BJ (cell line): ENCODE measurements at places on chromosomes 3 and 15.
A peak's percentile ranks its signal among the peaks of the same experiment; 100 is the strongest.

DNA sequence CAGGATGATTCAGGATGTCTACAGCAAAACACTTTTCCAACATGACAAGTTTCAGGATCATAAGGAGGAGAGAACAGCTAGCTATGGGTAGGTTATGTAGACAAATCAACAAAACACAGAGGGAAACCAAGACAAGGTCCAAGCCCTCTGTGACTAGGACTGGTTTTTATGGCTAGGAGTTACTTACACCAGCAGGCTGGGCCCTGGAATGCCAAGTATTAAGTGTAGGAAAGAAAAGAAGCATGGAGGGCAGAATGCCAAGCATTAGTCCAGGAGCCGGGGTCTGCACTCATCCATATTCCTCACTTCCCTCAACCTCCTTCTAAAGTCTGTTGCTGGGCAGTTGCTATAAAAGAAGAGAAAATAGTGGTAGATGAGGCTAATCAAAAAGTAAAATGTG, 35.3 kb upstream of the PPP2R3A start:
- no peak for DNase-seq

DNA sequence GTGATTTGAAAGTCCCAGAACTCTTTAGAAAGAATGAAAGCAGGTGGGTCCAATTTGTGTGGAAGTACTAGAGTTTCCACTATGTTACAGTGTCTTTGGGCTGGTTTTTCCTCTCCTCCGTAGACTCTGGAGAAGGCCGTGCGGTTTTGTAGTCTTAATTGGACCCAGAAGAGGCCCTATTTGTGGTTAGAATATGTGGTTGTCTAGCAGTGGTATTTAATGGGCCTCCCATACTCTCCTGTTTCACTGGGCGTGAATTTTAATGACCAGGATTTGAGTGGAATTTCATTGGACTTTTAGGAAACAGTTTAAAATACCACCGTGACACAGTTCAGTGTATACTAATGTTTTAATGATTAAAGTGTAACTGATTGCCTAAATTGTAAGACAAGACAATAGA, 182.3 kb downstream of the BBX start:
- DNase-seq: peak; percentile 36

DNA sequence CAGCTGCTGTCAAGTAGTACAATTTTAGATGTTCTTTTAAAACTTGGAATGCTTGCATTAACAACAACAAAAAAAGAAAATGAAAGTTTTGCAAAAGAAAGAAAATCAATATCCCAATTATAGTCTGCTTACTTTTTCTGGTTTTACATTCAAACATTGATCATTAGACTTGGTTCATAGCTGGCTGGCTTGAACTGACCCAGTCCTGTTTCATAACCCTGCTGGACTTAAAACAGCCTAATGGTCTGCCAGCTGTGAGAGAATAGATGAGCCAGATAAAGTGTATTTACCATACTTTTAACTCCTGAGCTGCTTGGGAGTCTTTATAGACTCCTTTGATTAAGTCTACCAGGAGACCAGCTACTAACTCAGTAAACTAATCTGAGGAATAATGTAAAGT, 59.2 kb downstream of the PIAS1 start:
- DNase-seq: no peak

DNA sequence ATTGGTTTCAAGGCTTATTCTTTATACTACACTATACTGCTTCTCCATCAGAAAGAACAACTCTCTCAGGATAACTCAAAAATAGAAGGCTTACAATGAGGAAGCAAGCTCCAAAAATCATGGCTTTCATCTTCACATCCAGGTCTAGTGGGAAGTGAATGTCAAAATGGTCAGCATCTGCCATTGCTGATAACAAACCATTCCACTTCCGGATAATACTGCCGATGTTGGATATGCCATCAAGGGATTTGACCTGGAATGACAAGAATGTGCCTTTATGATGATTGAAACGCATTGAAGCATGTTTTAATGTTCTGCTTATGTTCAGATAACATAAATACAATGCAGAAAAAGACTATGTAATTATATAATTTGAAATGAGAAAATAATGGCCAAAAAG, 34.0 kb upstream of the PLOD2 start:
- DNase-seq: no peak

GRCh38 chr3:8891774-8892173, 71.5 kb downstream of the RAD18 start:
- DNase-seq: peak; percentile 67

DNA sequence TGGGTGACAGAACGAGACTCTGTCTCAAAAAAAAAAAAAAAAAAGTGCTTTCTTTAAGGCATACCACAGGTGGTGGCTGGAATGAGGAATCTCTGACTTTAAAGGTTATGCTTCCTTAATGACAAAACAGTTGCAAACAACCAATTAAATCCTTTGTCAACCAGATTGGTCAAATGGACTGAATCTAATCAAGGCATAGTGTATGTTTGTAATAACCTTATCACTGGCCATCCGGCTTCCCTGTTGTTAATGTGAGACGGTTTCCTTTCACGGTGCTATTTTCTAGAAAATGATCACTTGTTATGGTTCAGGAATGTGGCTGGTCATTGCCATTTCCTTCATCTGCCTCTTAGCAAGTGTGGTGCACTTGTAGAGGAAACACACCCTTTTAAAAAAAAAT, 75.9 kb downstream of the FLNB start:
- DNase-seq: no peak

- DNase-seq: no peak
Observed at GRCh38 chr3:168865022-168865551, 769.4 kb upstream of the GOLIM4 start.

DNA sequence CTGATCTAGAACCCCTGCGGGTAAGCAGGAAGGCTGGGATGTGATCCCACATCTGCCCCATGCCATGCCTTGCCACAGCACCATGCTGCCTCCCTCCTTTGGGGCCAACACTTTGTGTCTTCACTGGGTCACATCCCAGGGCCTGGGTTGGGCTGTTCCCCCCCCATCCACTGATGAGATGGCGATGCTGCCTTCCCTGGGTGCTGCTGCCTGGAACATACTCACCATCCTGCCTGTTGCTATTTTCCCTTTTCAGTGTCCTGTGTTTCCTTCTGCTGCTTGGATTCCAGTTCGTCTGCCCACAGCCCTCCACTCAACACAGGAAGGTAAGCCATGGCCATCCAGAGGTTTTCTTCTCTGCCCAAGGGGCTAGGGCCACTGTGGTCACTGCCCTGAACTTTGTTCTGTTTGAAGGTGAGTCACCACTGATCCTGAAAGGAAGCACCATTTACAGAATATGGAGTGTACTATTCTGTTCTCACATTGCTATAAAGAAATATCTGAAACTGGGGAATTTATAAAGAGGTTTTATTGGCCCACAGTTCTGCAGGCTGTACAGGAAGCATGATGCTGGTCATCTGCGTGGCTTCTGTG, 39.4 kb downstream of the THSD4 start:
- no peak for DNase-seq

- no peak for DNase-seq
Observed at GRCh38 chr3:161560008-161560637, 63.5 kb downstream of the OTOL1 start.

DNA sequence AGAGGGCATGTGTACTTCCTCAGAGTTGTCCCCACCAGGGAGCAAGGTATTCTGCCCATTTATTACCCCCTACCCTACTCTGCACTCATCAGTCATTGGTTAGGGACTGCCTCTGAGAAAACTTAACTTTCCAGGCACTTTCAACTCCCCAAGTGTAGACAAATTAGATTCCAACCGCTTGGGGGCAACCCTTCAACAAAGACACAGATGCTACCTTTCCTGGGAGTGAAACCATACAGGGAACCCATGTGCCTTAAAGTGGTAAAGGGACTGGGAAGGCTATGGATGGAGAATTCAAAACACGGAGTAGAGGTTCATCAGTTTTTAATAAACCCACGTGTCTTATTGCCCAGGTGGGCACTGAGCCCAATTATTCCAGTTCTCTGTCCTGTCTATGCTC, 19.4 kb upstream of the UBE2E2 start:
- DNase-seq: no peak

DNA sequence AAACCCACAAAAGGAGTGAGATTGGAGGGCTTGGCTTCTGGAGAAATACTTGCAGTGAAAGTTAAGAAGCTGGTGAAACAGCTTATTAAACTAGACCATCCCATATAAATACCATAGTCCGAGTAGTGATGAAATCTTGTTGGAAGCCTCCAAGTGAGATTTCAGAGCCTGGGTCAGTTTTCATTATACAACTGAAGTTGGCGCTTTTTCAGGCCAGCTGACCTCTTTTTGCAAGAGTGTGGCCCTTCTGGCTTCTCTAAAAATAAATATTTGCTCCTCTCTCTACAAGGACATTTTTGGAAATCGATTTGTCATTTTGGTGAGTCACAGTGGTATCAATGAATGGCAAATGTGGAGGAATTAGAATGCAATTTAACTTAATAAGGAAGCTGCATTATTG, 51.2 kb upstream of the THRB start:
- DNase-seq: no peak

DNA sequence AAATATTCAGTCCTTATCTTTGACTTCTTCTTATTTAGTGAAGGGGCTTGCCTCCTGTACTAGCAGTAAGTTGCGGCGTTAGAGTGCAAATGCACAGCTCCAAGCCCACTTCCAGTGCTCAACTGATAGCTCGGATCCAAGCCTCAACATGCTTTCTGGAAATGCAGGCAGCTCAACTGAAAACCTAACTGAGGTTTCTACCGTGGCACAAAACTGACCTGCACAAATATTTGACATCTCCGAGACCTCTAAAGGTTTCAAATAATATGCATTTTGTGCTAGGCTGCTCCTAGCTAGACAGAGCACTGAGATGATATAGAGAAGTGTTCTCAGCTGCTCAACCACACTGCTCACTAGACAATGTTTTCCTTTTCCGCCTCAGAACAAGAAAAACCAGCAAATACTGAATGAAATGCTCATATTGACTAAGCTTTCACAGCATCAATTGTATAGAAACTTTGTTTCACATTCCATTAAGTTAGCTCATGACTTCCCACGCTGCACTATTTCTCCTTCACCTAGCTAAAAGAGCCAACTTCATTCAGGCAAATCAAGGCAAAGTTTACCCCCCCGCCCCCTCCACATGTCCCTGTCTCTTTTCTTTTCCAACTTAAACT, 822 bp downstream of the ZNF385D start:
- DNase-seq: no peak

DNA sequence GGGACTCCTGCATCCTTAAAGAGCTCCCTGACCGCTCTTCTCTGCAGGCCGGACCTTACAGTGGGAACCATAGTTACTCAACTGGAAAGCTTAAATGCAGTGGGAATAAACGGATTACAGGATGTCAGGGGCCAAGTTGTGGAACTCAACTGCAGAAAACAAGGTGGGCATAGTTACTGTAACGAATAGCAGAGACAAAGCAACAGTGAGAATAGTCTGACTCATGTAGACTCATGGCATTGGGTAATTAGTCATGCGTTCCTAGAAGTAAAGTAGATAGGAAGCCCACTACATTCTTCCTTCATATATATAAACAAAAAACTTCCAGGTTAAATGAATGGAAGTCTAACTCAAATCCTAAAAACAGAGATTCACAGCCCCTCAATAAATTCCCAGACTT, 95.5 kb upstream of the CHRNA7 start:
- DNase-seq: no peak

DNA sequence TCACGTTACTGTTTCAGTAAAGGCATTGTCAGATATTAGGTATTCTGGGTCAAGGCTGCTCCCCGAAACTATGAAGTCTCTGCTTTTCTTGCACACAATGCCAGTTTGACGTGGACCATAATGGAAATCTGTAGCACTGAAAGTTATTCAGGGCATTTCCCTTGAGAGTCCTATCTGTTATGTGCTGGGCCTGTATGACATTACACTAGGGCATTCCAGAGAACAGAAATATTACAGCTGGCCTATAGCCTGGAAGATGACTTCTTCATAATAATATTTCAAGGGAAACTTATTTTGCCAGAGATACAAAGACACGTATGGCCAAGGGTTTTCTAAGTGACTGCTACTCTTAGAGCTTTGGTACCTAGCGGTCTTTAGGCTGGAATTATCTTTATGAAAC, 613.6 kb upstream of the CBLB start:
- no peak for DNase-seq

DNA sequence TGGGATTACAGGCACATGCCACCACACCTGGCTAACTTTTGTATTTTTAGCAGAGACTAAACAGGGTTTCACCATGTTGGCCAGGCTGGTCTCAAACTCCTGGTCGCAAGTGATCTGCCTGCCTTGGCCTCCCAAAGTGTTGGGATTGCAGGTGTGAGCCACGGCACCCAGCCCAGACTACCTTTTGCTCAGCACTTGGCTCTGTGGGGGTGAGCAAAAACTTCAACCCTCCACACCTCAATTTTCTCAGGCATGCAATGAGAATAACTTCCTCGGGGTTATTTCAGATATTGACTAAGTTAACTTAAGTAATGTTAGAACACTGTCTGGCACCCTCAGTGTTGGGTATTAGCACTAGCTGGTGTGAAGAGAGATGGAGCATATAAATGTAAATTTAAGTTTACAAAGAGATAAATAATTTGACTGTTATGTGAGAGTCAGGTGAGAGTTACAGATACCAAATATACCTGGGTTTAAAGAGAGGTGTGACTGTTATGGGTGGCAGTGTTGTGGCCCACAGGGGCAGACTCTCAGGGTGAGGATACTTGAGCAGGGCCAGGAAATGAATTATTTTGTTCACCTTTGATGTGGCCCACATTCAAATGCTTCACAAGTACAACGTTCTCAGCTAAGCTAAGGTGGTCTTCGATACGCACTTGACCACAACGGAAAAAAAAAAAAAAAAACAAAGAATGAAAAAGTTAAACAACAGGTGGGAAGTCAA, 29.0 kb downstream of the CPOX start:
- no peak for DNase-seq

DNA sequence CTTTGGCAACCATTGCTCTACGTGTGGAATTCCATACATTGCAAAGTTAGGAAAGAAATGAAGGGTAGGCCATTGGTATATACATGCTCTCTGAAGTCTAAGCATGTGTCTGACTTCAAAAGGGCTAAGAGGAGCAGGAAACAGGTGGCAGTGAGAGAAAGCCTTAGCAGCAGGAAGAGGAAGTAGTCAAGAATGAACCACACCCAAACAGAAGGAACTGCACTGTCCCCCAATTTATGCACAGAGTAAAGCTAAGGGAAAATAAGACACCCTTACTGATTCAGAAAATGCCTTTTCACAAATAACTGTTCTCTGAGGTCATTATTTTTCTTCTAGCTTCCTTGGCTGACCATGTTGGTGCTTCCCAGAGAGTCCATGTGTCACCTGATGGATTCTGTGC, 575.4 kb downstream of the NTRK3 start:
- no peak for DNase-seq

DNA sequence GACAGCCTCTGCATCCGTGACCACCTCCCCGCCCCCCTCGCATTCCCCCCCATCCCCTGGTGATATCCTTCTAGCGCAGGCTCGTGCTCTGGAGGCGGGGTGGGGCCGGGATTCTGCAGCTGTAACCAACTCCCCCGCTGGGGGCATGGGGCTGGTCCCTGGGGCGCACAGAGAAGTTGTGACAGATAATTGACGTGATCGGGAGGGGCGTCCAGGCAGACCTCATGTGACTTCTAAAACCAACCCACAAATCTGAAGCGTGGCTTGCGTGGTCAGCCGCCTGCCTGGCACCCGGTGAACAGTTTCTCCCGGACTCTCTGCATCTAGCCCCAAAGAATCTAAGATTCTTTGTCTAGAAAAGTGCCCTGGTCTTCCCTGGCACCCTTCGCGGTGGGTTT, 100.6 kb upstream of the IGF1R start:
- DNase-seq: no peak

- DNase-seq: no peak
Observed at GRCh38 chr3:20478436-20478835, 292.4 kb upstream of the SGO1 start.
